ENCODE measurements at places on chromosomes 6 and 20.
A peak's percentile ranks its signal among the peaks of the same experiment; 100 is the strongest.

DNA sequence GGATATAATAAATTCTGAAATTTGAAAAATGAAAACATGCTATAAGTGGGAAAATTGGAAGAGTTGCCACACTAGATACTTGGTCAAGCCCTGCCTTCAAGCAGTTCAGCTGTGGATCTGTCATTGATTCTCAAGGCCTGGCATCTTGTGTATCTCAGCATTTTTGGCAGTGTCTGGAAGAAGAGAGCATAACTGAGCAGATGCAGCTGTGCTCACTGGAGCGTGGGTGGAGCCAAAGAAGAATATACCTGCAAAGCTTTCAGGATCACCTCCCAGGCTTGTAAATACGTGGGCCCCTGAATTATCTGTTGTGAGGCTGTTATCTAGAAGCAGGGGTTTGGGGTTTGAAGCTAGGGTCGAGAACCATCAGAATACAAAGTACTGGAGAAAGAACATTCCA, 31.3 kb upstream of the CHD6 start:
- peaks cover 3% of the 10 kb centered on the region for H3K4me1 ChIP-seq
- no peaks in the 10 kb centered on the region for H3K27me3 ChIP-seq
- no peaks in the 10 kb centered on the region for H3K36me3 ChIP-seq
- H3K4me3 ChIP-seq: no peak overlapping the region

DNA sequence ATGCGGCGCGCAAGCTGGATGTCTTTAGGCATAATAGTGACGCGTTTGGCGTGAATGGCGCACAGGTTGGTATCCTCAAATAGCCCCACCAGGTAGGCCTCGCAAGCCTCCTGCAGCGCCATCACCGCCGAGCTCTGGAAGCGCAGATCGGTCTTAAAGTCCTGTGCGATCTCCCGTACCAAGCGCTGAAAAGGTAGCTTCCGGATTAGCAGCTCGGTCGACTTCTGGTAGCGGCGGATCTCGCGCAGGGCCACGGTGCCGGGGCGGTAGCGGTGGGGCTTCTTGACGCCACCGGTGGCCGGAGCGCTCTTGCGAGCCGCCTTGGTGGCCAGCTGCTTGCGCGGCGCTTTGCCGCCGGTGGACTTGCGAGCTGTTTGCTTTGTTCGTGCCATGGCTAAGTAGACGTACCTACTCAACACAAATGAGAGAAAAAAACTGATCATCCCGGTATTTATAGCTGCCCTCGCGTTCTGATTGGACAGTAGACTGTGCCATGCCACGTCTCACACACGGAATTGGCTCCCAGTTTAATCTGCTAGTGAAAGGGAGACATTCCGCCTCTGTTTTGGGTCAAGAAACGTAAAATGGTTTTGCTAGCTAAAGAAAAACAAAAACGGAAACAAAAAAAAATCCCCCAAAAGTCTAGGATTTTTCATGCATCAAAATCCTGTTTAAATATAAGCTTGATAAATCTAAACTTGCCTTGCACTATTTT, 40.1 kb downstream of the OR2B2 start:
- peak overlapping the region; percentile 94 for H3K27ac ChIP-seq
- no peaks in the 10 kb centered on the region for H3K4me1 ChIP-seq
- H3K4me3 ChIP-seq: peak overlapping the region; percentile 81
- H3K27me3 ChIP-seq: no peaks in the 10 kb centered on the region

DNA sequence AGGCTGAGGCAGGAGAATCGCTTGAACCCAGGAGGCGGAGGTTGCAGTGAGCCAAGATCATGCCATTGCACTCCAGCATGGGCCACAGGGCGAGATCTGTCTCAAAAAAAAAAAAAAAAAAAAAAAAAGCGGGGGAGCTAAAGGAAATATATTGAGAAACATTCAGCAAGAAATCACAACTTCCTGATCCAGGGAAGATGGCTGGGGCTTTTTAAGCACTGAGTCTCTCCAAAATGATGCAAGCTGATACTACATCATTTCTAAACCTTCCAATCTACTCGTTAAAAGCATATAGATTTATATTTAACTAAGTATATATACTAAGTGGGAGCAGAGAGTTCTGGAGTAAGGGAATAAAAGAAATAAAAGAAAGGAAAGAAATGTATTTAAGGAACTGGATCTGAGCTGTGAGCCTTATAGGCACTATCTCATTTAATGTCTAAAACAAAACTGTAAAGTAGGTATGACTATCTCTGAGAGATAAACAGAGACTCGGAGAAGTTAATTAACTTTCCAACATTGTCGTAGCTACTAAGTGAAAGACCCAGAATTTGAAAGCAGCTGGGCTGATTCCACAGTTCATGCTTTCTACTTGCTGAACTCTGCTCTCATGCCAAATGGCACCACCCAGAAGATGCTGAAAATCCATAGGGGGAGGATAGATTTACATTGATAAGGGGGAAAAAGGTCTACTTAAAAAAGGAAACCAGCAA, 215.0 kb upstream of the MARCKS start:
- H3K27me3 ChIP-seq: no peaks in the 10 kb centered on the region
- no peak for DNase-seq
- peak overlapping the region; percentile 21 for H3K4me3 ChIP-seq
- H3K36me3 ChIP-seq: no peaks in the 10 kb centered on the region
- H3K4me1 ChIP-seq: peaks cover 4% of the 10 kb centered on the region
- no peak overlapping the region for H3K27ac ChIP-seq

GRCh38 chr6:162481938-162482337, 245.6 kb downstream of the PRKN start:
- H3K27me3 ChIP-seq: no peaks in the 10 kb centered on the region
- DNase-seq: no peak
- H3K4me1 ChIP-seq: no peaks in the 10 kb centered on the region
- H3K4me3 ChIP-seq: no peak overlapping the region
- no peaks in the 10 kb centered on the region for H3K36me3 ChIP-seq

GRCh38 chr20:41462372-41463161, 95.9 kb upstream of the EMILIN3 start:
- H3K27ac ChIP-seq: no peak overlapping the region
- H3K36me3 ChIP-seq: peaks cover 70% of the 10 kb centered on the region
- H3K4me3 ChIP-seq: no peak overlapping the region
- H3K4me1 ChIP-seq: no peaks in the 10 kb centered on the region

- no peak for DNase-seq
- peaks cover 36% of the 10 kb centered on the region for H3K36me3 ChIP-seq
- peaks cover 3% of the 10 kb centered on the region for H3K4me1 ChIP-seq
Measured at GRCh38 chr6:3138341-3138740, 19.0 kb downstream of the TUBB2A start.

DNA sequence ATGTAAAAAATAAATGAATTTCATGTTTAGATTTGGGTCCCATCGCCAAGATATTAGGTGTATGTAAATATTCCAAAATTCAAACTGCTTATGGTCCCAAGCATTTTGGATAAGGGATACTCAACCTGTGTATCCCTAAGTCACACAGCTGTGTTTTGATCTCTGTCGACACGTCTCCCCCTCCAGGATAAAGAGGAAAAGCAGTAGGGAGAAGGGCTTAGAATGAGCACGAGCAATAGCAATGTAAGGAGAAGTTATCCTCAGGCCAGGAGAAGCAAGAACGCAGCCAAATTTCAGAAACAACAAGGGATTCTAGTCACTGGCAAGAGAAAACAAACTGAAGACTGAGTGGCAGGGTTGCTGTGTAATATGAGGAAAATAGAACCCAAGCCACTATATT, 181.2 kb downstream of the AIG1 start:
- H3K27me3 ChIP-seq: no peaks in the 10 kb centered on the region
- H3K36me3 ChIP-seq: no peaks in the 10 kb centered on the region
- no peak overlapping the region for H3K4me3 ChIP-seq
- H3K27ac ChIP-seq: no peak overlapping the region

DNA sequence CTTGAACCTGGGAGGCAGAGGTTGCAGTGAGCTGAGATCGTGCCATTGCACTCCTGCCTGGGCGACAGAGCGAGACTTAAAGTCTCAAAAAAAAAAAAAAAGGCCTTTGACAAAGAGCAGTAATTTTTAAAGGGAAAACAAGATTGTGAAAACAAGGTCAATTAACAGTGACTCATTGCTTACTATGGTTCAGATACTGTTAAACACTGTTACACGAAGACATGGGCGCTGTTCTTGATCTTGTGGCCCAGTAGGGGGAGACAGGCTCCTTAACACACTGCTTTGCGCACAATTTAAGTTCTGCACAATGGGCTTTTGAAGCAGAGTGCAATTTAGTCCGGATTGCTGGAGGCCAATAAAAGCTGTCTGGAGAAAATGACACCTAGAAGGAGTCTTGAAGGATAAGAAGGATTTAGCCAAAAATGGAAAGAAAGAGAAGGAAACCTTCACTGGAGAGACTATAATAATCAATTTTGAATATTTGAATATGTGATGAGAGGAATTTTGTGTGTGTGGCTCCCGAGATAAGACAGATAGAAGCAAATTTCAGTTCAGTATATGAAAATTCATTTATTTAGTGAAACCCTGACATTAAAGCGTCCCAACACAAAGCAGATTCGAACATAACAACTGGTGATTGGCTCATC, 6.0 kb upstream of the LATS1 start:
- no peak overlapping the region for H3K27ac ChIP-seq
- H3K4me3 ChIP-seq: no peak overlapping the region
- no peaks in the 10 kb centered on the region for H3K4me1 ChIP-seq

GRCh38 chr20:48284837-48285236, 499.6 kb upstream of the SULF2 start:
- no peaks in the 10 kb centered on the region for H3K27me3 ChIP-seq
- no peak for DNase-seq
- H3K4me3 ChIP-seq: no peak overlapping the region
- H3K36me3 ChIP-seq: no peaks in the 10 kb centered on the region
- peaks cover 7% of the 10 kb centered on the region for H3K4me1 ChIP-seq

DNA sequence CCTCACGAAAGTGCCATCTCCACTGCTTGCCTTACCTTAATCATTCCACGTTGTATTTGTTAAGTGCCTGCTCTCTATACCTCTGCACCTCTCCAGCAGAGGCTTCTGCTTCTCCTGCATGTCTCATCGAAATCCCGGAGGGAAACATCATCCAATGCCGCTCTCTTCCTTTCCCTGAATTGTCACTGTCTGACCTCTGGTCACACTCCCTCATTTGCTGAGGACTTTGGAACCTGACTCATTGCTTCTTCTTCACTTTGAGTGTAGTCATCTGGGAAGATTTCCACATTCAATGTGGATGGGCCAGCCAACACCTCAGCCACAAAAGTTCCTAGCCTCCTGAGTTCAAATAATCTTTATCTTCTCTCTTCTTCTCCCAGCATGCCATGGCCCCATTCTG, 78.9 kb upstream of the BEND6 start:
- DNase-seq: no peak
- no peaks in the 10 kb centered on the region for H3K4me1 ChIP-seq
- H3K27ac ChIP-seq: no peak overlapping the region
- H3K27me3 ChIP-seq: peaks cover 17% of the 10 kb centered on the region
- H3K4me3 ChIP-seq: no peak overlapping the region

GRCh38 chr20:61459266-61459665, 207.2 kb downstream of the CDH4 start:
- no peak overlapping the region for H3K4me3 ChIP-seq
- DNase-seq: no peak
- H3K27me3 ChIP-seq: no peaks in the 10 kb centered on the region
- no peak overlapping the region for H3K27ac ChIP-seq
- H3K36me3 ChIP-seq: no peaks in the 10 kb centered on the region
